Forelimb muscle (tissue), 1 donor: ENCODE measurements at places on chromosomes 13 and 19. TPM values are rescaled to one million over a fixed set of nuclear protein-coding genes. Genes with fewer than 3 reads are reported as not detected.

- no peak for DNase-seq
These were observed 18.3 kb downstream of the KCNN1 start for GRCh38 chr19:17985037-17985818.

DNA sequence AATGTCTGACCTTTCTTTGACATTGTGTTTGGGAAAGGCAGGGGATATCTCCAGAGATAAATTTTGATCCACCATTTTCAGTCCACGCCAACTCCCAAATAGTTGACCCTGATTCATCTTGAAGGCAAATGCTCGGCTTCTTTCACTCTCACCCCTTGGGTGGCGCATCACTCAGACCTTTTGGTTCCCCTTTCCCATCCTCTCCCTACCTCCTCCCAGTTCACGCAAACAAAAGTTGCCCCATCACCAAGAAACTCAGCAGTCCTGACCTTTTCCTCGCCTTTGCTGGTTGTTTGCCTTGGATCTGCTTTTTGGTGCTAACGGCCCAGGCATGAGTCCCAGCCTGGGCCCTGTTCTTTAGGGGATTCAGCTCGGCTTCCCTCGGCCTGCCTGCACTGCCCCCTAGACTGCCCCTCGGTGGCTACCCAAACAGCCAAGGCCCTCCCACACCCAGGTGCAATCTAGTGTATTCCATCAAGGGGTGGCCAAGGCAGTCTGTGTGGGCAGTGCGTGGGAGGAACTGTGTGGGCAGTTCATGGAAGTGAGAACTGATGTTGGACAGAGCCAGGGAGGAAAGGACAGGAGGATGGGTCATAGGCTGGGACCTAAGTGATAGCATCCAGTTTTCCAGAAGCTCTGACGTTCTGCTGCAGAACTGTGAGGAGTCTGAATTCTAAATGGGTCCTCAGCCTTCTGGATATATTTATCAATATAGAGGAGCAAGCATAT is 255.7 kb downstream of the DLEU7 start:
- no peak for DNase-seq

The SCEL gene
- not detected for polyA plus RNA-seq

The TLE2 gene
- 29.3 TPM for polyA plus RNA-seq

GRCh38 chr13:114194853-114195252 is 15.8 kb downstream of the CFAP97D2 start:
- DNase-seq = no peak

GRCh38 chr13:46536341-46536740 is 16.6 kb upstream of the LRCH1 start:
- DNase-seq = no peak

DNA sequence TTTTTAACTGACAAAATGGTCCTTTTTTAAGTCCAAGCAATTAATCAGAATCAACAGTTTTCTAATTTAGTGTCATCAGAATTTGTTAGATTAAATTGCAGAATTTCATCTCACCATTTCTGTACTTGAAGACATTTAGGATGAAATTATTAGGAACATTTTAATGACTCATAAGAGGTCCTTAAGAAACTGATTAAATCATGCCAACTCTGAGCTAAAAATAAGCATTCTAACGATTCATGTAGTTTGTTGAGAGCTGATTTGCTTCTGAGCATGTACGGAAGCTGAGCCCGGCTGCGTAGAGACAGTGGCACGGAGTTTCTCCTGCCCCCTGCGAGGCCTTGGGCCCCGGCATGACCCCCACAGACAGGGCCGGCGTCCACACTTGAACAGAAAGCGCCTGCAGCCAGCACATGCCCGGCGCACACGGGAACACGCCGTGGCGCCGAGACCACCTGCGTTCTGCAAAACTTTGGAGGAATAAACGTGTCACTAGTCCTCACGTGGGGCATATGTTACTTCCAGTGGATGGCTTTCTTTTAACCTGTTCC is 89.7 kb upstream of the MCF2L start:
- DNase-seq = no peak

GRCh38 chr13:30963791-30964190 is 31.3 kb downstream of the TEX26 start:
- no peak for DNase-seq

DNA sequence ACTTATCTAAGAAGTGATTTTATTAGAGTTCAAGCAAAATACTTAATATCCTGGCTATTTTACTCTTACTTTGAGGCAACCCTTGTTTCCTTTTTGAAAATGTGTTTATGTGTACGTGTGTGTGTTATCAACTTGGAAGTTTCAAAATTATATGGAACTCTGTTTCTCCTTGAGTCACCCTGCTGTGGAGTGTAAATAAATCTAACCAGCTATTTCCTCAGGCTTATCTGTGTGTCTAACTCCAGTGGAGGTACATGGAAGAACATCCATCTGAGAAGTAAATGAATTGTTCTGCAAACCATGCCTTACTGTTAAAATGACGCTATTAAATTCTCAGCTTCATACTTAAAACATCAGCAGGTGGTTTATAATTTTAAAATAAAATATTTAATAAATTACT is 583.4 kb upstream of the SLITRK5 start:
- no peak for DNase-seq

DNA sequence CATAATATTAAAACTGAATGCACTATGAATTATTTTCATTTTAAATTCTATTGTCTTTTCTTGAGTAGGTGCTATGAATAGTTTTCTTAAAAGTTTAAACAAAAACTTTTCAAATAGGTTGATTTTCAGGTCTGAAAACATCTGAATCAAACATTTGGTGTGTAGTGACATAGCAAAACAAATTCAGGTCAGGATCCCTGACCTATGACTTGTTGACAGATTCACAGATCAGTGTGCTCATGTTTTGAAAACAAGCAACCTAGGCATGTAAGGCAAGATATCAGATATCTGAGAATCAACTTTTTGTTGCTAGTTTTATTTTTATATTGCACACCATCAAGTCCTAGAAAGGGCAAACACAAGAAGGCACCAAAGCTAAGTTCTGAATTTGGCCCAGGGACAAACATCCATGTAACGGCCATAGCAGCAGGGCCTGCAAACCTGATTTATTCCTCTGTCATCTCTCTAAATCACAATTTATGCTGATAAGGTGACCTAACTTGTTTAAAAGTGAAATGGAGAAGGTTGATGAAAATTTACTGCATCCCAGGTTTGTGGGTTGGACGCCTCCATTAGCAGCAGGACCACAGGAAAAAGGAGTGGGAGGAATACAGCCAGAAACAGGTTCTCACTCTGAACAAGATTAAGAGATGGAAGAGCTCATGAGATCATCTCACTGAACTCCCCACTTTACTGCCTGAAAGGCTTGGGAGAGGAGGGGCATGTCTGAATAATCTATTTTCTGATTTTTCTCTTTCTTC is 337.7 kb downstream of the KCNRG start:
- no peak for DNase-seq

The KLHL1 gene
- polyA plus RNA-seq = not detected

The DCT gene
- polyA plus RNA-seq = 0.18 TPM

DNA sequence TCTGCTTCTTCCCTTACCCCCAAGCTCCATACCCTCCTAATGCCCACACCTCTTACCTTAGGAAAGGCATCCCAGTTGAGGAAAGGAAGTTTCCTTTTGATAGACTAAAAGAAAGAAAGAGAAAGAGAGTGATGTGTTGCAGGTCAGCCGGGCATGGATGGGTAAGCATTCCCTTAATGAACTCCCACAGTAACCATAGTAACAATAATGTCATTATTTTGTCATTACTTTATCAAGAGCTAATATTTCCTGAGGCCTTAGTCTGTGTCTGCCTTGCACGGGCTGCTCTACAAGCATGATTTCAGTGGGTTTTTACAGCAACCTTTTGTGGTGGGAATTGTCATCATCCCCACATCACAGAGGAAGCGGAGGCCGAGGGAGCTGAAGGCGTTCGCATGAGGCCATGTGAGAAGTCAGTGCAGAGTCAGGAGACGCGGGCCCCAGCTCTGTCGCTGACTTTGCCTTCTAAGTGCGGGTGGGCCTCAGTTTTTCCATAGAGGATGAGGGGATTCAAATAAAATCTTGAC is 2.5 kb downstream of the KRTDAP start:
- no peak for DNase-seq

DNA sequence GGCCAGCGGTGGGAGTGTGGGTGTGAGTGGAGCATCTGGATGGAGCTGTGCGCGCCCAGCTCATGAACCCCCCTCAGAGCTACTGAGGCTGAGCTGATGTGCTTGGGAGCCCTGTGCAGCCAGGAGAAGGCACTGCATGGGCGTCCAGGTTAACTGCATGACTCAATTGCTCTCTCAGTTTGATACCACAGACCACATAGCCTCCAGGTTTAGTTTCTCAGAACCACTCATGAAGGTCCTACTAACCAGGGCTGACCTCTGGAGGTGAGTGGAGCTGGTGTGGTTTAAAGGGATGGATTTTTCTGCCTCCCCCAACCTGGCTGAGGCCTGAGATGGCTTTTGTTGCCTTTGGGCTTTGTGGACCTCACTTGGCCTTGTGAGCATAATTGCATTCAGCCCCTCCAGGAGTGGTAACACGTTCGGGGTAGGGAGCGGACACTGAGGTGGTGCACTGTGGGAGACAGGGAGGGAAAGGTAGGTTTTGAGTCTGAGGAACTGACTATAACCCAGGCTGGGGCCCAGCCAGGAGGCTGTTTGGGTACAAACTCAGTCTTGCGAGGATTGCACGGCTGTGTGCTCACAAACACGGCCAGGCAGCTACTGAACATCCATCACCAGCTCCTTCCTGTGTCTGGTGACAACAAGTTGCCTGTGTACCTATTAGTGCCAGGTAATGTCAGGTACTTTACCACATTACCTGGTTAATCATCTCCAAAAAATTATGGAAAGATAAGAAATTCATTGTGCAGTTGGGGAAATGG is 97.5 kb downstream of the RGCC start:
- DNase-seq = no peak

DNA sequence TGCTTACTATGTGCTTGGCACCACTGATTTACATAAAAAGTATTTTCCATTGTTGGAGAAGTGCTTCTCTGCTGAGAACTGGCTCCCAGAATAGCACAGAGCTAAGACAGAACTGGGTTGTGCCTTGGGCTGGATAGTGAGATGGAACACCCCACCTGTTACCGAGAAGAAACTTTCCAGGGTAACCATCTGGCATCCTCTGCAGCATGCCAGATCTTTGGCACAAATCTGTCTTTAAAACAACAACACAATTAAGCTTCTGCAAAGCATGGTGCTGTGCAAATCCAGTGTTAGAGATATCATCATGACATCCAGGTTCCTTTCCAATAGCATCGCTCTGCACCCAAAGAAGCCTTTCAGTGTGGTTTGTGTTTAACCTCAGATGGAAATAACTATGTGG is 202.5 kb upstream of the RFC3 start:
- no peak for DNase-seq

The ZNF615 gene
- 9.9 TPM for polyA plus RNA-seq

GRCh38 chr19:42280815-42281145 is 11.7 kb downstream of the CIC start:
- no peak for DNase-seq

The ZIK1 gene
- polyA plus RNA-seq = 4.8 TPM

GRCh38 chr19:1455336-1456120 is 5.6 kb downstream of the APC2 start:
- DNase-seq = no peak

DNA sequence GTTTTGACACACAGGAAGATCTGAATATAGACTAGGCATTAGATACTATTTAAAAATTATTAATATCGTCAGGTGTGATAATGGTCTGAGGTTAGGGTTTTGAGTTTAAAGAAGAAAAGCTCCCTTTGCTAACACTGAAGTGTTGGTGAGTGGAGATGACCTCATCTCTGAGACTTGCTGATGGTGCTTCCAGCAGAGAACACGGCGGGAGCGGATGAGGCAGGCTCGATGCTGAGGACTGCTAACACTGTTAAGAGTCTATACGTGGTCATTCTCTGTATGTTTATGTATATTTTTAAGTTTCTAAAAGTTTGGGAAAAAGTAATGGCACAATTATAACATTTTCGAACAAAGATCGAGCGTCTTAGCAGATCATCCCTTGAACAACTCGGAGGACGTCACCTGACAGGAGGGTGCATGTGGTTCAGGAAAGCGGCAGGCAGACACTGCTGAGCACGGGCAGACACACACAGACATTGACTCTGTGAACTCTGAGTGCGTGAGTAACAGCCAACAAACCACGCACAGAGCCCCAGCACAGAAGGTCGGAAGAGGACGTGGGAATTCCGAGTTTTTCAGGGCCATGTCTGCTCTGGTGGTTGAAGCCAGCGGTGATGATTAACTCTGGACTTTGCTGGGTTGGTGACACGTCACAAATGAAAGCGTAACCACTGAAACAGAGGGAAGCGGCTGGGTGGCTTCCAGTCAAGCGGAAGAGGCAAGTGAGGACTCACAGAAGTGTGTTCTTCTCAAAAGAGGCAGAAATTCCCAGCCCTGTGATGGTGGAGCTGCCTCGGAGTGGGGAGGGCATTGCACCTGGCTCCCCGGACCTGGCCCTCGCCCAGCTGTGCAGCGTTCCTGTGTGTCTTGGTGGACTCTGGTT is 91.9 kb upstream of the TEX29 start:
- no peak for DNase-seq

The RUBCNL gene
- polyA plus RNA-seq = 2.9 TPM

The RDH8 gene
- polyA plus RNA-seq = not detected

- DNase-seq = no peak
These were observed 35.9 kb upstream of the MAB21L1 start for GRCh38 chr13:35512271-35512920.

The ZNF610 gene
- polyA plus RNA-seq = 3.3 TPM

The TNNI3 gene
- polyA plus RNA-seq = 3.2 TPM

The FXYD7 gene
- polyA plus RNA-seq = 1.0 TPM

DNA sequence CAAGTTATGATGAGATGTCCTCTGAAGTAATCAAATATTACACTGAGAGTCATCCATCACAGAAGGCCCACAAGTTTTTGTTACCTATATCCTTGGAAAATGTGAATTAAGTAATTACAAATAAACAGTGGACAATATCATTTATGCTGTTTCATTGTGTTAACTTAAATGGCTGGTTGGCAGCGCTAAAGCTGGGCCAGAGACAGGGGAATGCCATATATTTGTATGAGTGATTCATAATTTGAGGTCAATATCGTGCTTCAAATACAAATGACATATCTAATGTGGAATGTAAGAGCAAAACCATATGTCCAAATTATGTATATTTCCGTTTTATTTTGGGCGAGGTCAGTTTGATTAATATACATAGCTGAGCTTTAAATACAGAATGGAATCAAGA is 1556.2 kb downstream of the SLITRK5 start:
- DNase-seq = no peak

- no peak for DNase-seq
These were observed 20.6 kb upstream of the ZNF599 start for GRCh38 chr19:34793565-34793964.

- no peak for DNase-seq
These were observed 106.9 kb upstream of the UBL3 start for GRCh38 chr13:29957320-29957719.

- DNase-seq = no peak
These were observed 98.2 kb upstream of the C1QTNF9B start for GRCh38 chr13:23995283-23996073.
